ENCODE measurements at places on chromosomes 5 and 9. TPM values are rescaled to one million over a fixed set of nuclear protein-coding genes. Genes with fewer than 3 reads are reported as not detected.

TAF11L5 gene
- not detected for total RNA-seq

- no peak for DNase-seq
- H3K27ac ChIP-seq, result no peak overlapping the region
- peaks cover 21% of the 10 kb centered on the region for H3K27me3 ChIP-seq
- peaks cover 3% of the 10 kb centered on the region for H3K4me1 ChIP-seq
- H3K4me3 ChIP-seq, result no peak overlapping the region
Observed at GRCh38 chr5:53542926-53543325, 17.5 kb upstream of the NDUFS4 start.

DNA sequence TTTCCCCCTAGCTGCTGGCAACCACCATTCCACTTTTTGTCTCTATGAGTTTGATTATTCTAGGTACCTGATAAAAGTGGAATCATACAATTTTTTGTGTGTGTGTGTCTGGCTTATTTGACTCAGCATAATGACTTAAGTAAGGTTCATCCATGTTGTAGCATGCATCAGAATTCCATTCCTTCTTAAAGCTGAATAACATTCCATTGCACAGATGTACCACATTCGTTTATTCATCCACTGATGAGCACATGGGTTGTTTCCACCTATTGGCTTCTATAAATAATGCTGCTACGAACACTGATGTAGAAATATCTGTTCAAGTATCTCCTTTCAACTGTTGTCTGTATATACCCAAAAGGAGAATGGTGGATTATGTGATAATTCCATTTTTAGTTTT is 33.7 kb downstream of the AP3B1 start:
- peaks cover 66% of the 10 kb centered on the region for H3K36me3 ChIP-seq
- no peaks in the 10 kb centered on the region for H3K27me3 ChIP-seq
- no peak overlapping the region for H3K27ac ChIP-seq
- H3K4me3 ChIP-seq, result no peak overlapping the region
- H3K4me1 ChIP-seq, result no peaks in the 10 kb centered on the region
- no peak for DNase-seq

GRCh38 chr5:99586878-99587277 is 658.1 kb upstream of the CHD1 start:
- no peaks in the 10 kb centered on the region for H3K4me1 ChIP-seq
- no peak for DNase-seq
- no peaks in the 10 kb centered on the region for H3K36me3 ChIP-seq
- H3K4me3 ChIP-seq, result no peak overlapping the region
- no peak overlapping the region for H3K27ac ChIP-seq

FER gene
- total RNA-seq, result 6.0 TPM

EMB gene
- 181 TPM for total RNA-seq

DNA sequence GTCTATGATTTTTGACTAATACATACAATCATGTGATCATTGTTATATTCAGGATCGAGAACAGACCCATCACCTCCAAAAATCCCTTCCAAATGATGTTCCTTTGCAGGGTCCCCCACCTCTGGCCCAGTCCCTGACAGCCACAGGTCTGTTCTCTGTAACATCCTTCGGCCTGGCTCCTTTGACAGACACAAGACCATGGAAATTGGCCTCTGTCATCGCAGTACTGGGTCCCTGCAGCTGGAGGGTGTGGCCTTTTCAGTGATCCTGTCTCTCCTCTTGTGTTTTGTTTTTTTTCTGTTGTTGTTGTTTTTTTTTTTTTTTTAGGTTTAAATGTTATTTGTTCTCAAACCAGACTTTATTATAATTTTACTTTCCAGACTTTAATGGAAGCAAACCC is 27.4 kb upstream of the ANKRD33B start:
- H3K36me3 ChIP-seq, result no peaks in the 10 kb centered on the region
- no peak overlapping the region for H3K27ac ChIP-seq
- peaks cover 18% of the 10 kb centered on the region for H3K4me1 ChIP-seq
- H3K4me3 ChIP-seq, result no peak overlapping the region

DNA sequence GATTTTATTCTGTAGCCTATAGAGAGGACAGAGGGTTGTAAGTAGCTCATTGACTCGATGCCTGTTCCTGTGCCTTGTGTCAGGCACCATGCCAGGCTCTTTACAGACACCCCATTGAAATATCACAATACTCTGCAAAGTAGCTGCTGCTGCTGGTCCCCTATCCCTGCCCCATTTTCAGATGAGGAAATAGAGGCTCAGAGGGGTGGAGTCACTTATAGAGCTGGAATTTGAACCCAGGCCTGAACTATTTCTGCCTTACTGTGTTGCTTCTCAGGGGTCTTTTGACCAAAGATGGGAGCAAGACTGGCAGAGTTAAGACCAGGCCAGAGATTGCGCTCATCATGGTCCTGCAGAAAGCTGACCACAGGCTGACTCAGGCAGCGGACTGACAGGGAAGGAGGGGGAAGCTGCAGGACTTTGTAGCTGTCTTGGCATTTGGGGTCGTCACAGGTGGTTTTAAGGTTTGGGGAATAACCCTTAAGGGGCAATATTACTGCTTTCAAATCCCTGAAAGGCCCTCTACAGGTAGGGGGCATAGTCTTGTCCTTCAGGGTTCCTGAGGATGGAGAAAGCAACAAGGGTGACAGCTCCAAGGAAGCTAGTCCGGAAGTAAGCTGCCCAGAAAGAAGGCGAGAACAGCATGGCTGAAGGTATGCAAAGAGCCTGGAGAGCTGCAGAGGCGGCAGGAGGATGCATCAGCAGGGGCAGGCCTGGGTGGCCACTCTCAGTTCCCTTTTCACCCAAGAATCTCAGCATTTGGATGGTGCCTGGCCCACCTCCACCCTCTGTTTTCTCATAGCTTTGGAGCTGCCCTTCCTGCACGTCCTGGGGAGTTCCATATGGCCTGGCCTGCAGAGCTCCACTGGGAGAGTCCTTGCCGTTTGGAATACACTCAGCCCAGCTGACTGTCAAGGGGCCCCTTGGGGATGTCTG is 18.3 kb upstream of the NDST1 start:
- peaks cover 18% of the 10 kb centered on the region for H3K27me3 ChIP-seq
- peaks cover 8% of the 10 kb centered on the region for H3K4me1 ChIP-seq
- no peak for DNase-seq
- H3K4me3 ChIP-seq, result no peak overlapping the region
- H3K27ac ChIP-seq, result no peak overlapping the region

NMRK1 gene
- total RNA-seq, result 74.2 TPM

MED7 gene
- total RNA-seq, result 17.7 TPM

EIF4E1B gene
- not detected for total RNA-seq

- no peaks in the 10 kb centered on the region for H3K4me1 ChIP-seq
- H3K4me3 ChIP-seq, result no peak overlapping the region
- H3K27me3 ChIP-seq, result no peaks in the 10 kb centered on the region
- DNase-seq, result no peak
Observed at GRCh38 chr5:134246771-134247427, 21.0 kb upstream of the PPP2CA start.

GRCh38 chr5:111829701-111830100 is 72.7 kb upstream of the NREP start:
- H3K27me3 ChIP-seq, result no peaks in the 10 kb centered on the region
- no peaks in the 10 kb centered on the region for H3K4me1 ChIP-seq
- no peak overlapping the region for H3K27ac ChIP-seq
- no peak for DNase-seq
- H3K4me3 ChIP-seq, result no peak overlapping the region

All from activated CD4-positive, alpha-beta memory T cell treated with anti-CD3 and anti-CD28 coated beads, Interleukin-2, amount 10 ng/mL, durations not matched to agents 7 days and 5 days (primary cell).